ENCODE measurements at places on chromosomes 5 and 9. TPM values are rescaled to one million over a fixed set of nuclear protein-coding genes. Genes with fewer than 3 reads are reported as not detected.

DNA sequence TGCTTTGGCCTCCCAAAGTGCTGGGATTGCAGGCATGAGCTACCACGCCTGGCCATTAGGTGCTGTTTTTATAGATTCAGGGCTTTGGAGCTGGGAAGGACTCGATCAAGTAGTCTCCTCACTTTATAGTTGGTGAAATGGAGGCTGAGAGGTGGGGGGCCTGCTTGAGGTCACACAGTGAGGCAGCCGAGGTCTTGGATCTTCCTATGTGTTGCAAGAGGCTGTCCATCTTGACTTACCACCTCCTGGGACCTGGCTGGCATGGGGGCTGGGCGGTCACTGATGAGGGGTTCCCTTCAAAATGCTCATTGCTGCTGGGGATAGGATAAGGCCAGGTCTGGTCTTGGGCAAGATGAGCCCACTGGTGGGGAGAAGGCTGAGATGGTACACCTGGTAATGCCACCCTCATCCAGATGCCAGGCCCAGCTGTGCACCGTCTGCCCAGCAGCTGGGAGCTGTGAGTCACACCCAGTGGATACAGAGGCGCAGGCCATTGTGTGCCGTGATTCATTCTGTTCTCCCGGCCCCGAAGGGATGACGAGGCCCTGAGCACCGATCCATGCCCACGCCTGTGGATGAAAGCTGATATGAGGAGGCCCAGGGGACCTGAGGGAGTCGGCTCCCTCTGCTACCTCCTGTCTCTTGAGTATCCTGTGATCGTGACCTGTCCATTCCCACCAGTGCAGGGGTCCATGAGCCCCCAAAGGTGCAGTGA, 10.5 kb upstream of the NDST1 start:
- no peak for DNase-seq

NUTM2G gene
- total RNA-seq: not detected

RETREG1 gene
- 37.4 TPM for total RNA-seq

HTR1A gene
- not detected for total RNA-seq

C5orf52 gene
- not detected for total RNA-seq

PDLIM4 gene
- 50.2 TPM for total RNA-seq

- DNase-seq: no peak
These were observed 1304.4 kb downstream of the MAT2B start for GRCh38 chr5:164809821-164810220.

- no peak for DNase-seq
These were observed 27.1 kb upstream of the MTMR12 start for GRCh38 chr5:32339878-32340277.

PCDHGA4 gene
- 10.6 TPM for total RNA-seq

PHYHD1 gene
- total RNA-seq: 38.7 TPM

GRCh38 chr9:85943757-85944430, 2.9 kb downstream of the NAA35 start:
- no peak for DNase-seq

DNA sequence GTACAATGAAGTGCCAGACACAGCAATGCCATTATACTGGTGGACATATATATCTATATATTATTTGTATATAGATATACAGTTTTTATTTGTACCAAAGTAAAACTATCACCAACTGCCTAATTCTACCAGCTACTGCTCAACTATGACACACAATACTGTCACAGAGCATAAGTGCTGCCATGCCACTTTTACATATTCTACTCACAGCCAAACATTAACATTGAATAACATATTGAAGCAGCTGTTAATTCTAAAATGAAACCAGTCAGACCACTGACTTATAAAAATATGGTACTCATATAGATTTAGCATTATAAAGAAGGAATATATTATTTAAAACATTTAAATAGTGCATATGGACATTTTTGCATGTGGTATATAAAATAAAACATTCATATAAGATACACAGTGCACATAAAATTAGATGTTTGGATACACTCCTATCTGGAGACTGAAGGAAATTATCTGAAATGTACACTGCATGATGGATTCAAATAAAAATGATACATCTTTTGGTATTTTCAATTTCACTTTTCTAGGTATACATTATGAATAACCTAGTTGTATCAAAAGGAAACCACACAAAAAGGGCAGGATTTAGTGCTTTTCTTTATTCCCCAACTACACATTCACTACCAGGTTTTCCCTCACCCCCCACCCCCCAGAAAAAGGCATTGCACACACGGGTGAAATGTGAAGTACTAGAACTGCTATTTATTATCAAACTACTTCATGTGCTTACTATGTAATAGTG, 48.9 kb downstream of the PKD2L2 start:
- no peak for DNase-seq
